ENCODE measurements at places on chromosomes 5 and 9. TPM values are rescaled to one million over a fixed set of nuclear protein-coding genes. Genes with fewer than 3 reads are reported as not detected.

PCDHGB4 gene
- 12.5 TPM for total RNA-seq

TMC1 gene
- total RNA-seq = 0.15 TPM

CEL gene
- 0.60 TPM for total RNA-seq

TCF7 gene
- total RNA-seq = 2.0 TPM

PHYHD1 gene
- 71.2 TPM for total RNA-seq

ADAMTSL1 gene
- total RNA-seq = 1.5 TPM

MARCOL gene
- total RNA-seq = not detected

TAS2R1 gene
- total RNA-seq = not detected

APC gene
- 39.6 TPM for total RNA-seq

DNAI1 gene
- not detected for total RNA-seq

PCDHGB6 gene
- 2.3 TPM for total RNA-seq

FOXI1 gene
- total RNA-seq = not detected

ADAMTS6 gene
- total RNA-seq = 2.7 TPM

DOCK8 gene
- 1.6 TPM for total RNA-seq

INSL4 gene
- not detected for total RNA-seq

OSMR gene
- total RNA-seq = 47.1 TPM

SOHLH1 gene
- total RNA-seq = not detected

NKD2 gene
- total RNA-seq = 0.10 TPM

PCDHB14 gene
- 3.5 TPM for total RNA-seq

Measured in renal cortical epithelial cell (primary cell).